ENCODE measurements at places on chromosomes 12 and 14.

DNA sequence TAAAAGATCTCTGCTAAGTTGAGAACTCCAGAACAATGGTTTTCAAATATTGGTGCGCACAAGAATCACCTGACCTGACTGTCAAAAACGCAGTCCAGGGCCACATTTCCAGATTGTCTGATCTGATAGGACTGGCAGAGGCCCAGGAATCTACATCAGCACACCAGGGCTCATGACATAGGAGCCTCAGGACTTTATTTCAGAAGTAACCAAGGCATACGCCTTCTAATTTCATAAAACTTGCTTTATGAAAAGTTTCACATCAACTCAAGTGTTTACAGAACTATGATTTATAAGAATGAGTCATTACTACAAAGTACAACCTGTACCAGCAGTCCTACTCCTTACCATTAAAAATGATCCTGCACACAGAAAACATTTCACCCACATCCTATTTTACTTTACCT lies 47.7 kb upstream of the PTPRO start:
- DNase-seq: no peak

GRCh38 chr12:44875417-44875953 lies 630 bp downstream of the NELL2 start:
- DNase-seq: peak; percentile 6

DNA sequence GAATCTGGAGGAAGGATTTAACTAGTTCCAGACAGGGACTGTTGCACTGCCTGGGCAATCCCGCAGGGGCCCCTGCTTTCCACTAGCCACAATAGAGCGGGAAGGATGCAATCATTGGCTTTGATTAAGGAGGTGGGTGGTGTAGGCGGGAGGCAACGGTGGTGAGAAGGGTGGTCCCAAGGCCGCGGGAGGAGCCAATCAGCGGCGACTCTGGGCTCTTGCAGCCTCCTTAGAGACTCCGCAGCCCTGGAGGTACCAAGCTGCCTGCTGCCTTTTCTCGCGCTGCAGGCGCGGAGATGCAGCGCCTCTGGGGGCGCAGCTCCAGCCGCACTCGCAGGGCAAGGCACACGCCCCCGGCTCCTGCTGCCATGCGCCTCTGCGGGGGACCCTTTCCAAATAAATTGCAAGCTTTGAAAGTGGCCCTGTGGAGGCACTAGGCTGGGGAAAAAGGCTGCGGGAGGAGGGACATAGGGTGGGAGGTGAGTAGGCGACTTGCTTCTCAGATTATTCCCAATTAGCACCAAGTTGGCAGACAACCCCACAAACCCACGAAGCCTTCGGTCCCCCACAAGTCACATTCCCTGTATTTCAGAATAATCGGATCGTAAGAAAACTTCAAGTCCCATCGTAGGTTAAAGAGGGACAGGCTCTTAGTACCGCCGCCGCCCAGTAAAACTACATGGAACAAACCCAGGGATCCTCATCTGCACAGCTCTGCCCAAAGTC lies 858 bp upstream of the KCNA1 start:
- DNase-seq: peak; percentile 13

GRCh38 chr14:52002542-52002941 lies 13.2 kb downstream of the RTRAF start:
- no peak for DNase-seq

DNA sequence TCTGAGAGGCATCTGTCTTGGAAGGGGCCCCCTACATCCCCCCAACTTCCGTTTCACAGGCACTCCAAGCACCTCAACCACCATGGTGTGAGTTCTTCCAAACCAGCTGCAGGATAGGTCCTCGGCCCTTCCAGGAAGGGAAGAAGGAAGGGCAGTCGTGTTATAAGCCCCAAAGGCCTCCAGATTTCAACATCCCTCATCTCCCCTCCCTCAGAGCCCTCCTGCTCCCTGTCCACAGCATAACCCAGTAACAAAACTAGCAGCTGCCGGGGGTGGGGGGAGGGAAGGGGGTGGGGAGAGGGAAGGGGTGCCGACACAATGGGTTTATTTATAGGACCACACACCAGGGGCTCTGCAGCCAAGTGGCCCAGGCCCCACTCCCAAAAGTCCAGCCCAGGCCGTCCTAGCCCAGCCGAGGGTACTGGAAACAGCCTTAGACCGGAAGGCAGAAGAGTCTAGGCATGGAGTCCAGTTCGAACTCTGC lies 18.3 kb downstream of the NCKAP5L start:
- DNase-seq: no peak

DNA sequence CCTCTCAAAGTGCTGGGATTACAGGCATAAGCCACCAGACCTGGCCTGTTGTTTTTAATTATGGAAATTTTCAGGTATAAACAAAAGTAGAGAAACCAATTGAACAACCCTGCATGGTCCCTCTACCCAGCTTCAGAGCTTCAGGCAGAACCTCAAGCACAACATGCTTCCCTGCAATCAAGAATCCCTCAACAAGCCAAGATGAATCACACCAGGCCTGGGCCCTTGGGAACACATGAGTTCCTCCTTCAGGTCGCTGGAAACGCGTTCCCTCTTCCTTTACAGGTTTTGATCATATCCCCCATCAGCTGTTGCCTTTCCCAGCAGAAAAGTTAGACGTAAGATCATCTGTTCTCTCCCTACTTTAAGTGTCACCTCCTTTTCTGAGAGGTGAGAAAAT lies 20.5 kb upstream of the CORO1C start:
- no peak for DNase-seq

GRCh38 chr12:51323966-51324895 lies at the start of gene BIN2:
TSS of gene BIN2 (minus strand) at chr12:51324174. CDS start at chr12:51324102, 72 bp downstream.
- peak; percentile 89 for DNase-seq

DNA sequence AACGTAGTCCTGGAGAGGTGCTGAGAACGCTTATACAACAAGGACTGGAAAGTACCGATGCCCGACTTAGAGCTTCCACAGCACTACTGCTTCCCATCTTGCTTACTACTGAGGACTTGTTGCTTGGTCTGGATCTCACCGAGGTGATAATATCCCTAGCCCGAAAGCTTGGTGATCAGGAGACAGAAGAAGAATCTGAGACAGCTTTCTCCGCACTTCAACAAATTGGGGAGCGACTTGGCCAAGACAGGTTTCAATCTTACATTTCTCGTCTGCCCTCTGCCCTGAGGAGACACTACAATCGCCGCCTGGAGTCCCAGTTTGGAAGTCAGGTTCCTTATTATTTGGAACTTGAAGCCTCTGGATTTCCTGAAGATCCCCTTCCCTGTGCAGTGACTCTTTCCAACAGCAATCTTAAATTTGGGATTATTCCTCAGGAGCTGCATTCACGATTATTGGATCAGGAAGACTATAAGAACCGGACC lies 1.1 kb downstream of the TOGARAM1 start:
- peak; percentile 24 for DNase-seq

- DNase-seq: no peak
Observed at GRCh38 chr14:32724867-32725471, 213.7 kb upstream of the NPAS3 start.

DNA sequence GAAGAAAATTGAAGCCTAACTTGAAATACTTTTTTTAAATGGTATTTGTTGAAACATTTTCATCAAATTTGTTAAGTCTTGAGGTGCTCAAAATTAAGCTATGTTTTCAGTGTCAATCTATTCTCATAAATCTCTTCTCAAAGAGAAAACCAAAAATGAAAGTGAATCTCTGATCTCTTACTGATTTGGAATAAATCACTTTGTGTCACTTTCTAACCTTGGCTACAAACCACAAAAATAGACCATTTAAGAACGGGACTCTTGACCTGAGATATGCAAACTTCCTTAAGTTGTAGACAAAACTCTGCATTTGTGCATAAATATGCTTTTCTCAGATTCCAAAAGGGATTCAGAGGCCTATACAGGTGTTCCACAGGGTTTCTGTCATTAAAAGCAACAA lies 192.9 kb downstream of the SEC23A start:
- no peak for DNase-seq

DNA sequence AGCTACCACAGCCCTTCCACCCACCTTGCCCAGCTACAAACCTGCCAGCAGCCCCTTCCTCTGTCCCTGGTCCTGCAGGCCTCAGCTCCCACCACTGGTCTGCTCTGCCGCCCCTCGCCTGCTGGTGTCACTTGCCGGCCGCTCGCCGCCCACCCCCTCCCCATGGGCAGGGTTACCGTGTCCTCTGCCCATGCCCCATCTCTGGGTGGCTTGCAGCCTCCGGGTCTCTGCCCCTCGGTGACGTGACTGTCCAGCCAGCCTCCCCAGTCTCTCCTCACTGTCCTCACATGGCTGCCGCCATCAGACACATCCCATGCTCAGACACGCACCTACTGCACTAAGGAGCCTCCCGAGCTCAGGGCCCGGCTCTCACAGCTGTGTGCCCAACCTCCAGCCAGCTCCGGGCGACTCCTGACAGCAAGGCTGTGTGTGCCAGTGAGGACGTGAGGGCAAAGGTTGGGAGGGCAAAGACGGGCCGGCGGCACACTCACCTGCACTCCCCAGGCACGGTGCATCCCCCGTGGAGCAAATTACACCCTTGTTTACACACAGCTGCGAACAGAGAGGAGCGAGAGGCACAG lies 13.4 kb downstream of the JAG2 start:
- no peak for DNase-seq

DNA sequence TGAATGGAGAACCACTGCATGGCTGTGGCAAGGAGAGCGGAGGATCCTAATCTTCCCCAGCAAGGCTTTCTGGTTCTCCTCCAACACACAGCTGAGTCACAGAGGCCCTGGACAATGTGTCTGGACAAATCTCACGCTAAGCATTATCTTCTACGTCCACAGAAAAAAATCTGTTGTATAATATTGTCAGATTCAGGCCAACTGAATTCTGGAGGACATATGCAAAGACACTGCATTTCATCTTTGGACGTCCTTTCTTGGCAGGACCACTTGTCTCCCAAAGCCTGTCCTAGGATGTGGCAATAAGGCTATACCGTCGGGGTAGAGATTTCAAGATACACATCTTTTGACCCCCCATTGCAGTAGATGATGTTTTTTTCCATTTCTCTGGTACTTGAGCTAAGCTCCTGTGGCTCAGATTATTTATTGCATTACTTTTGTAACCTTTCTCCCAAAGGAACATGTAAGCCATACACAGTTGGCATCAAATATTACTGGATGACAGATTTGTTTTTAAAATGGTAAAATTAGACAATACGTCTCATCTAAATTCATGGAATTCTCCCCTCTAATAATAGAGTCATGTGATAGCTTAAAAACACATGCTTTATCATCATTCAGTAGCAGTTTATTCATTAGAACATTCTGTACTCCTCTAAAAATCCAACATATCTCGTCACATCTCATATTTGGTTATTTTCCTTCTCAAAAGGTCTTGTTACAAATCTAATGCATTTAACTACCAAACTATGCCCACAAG lies 19.4 kb downstream of the LMO3 start:
- DNase-seq: no peak

GRCh38 chr14:96762650-96763049 lies 34.5 kb upstream of the VRK1 start:
- DNase-seq: peak; percentile 88

GRCh38 chr12:124184456-124184855 lies 110.4 kb upstream of the RFLNA start:
- DNase-seq: no peak

- no peak for DNase-seq
Observed at GRCh38 chr12:59624732-59625460, 29.1 kb downstream of the SLC16A7 start.

- DNase-seq: peak; percentile 84
Observed at GRCh38 chr14:73245480-73246325, 8.4 kb downstream of the PAPLN start.

DNA sequence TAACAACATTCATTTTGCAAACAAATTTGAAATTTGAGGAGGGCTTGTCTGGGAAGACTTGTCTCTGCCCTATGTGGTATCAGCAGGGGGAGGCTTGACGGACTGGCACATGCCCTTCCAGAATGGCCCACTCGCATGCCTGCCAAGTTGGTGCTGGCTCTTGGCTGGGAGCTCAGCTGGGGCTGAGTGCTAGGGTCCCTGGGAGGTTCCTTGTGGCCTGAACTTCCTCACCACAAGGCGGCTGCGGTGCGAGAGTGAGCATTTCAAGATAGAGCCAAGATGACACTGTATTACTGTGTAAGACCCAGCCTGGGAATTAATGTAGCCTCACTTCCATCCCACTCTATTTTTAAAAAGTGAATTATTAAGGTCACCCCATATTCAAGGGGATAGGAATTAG lies 271.6 kb upstream of the PLEKHG7 start:
- peak; percentile 38 for DNase-seq

GRCh38 chr12:53231921-53232645 lies at the start of gene RARG:
TSS of gene RARG (minus strand) at chr12:53232209. CDS start at chr12:53227545, 4,664 bp downstream.
- DNase-seq: peak; percentile 58

Measured in germinal center (tissue), 1 donor.